ENCODE measurements at places on chromosomes 5 and 9.
A peak's percentile ranks its signal among the peaks of the same experiment; 100 is the strongest.

DNA sequence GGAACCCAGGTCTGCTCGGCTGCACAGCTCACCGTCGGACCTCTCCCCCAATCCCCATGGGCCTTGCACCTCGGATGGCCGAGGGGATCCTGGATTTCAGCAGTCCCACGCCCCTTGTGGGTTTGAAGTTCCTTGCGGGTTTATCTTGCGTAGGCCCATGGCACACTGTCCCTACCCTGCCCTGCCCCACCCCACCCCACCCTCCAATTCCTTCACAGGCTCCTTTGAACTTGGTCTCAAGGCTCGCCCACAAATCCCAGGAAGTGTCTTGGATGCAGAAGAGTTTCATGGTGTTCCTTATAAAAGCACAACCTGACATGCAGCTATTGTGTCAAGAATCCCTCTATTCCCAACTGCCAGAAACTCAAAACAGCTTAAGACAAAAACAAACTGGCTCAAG is 11.2 kb upstream of the SMIM23 start:
- no peak for DNase-seq

GRCh38 chr5:39631958-39632357 is 207.2 kb upstream of the DAB2 start:
- DNase-seq = no peak

- DNase-seq = no peak
Observed at GRCh38 chr9:88738709-88739108, 203.7 kb downstream of the NXNL2 start.

- no peak for DNase-seq
Observed at GRCh38 chr5:60613826-60614225, 86.1 kb downstream of the DEPDC1B start.

GRCh38 chr9:281741-282645 is 67.3 kb downstream of the DOCK8 start:
- peak; percentile 71 for DNase-seq

DNA sequence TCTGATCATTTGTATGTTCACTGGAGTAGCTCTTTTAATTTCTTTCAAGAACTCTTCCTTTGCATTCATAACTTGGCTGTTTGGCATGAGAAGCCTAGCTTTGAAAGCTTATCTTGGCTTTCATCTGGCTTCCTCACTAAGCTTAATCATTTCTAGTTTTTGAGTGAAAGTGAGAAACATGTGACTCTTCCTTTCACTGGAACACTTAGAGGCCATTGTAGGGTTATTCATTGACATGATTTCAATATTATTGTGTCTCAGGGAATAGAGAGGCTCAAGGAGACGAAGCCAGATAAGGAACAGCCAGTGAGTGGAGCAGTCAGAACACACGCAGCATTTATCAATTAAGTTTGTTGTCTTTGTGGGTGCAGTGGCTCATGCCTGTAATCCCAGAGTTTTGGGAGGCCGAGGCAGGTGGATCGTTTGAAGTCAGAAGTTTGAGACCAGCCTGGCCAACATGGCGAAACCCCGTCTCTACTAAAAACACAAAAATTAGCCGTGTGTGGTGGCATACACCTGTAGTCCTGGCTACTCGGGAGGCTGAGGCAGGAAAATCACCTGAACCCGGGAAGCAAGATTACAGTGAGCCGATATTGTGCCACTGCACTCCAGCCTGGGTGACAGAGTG is 98.3 kb downstream of the UGCG start:
- no peak for DNase-seq

DNA sequence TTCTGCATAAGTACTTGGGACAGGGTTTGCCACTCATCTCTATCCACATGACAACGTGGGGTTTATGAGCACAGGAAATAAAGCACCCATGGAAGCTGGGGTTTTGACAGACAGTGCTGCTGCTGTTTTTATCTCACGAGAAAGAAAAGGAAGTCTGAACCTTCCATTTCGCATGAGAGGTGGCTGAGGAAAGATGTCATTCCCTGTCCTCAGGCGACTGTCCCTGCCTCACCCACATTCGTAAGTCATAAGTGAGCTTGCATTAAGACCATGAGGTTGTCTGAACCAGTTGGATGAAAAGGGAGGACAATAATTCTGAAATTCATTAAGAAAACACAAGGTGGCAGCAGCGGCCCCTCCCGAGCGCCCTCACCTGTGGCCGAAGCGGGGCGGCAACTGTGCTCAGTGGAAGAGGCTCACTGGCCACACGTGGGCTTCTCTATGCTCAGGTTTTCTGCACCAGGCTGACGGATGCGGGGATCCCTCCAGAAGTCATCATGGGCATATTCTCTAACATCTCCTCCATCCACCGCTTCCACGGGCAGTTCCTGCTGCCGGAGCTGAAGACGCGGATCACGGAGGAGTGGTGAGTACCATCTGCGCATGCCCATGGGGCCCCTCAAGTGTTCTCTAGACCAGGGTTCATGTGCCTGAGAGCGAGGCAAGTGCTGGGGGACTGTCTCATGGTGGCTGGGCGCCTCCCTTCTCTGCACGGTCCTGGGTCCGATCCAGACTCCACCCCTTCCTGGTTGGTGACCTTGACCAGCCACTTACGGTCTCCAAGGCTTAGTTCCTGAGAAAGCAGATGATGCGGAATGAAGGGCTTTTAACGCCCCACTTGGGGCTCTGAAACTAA is 54.7 kb upstream of the SUSD3 start:
- DNase-seq = peak; percentile 3

- no peak for DNase-seq
Observed at GRCh38 chr5:14714706-14715105, 50.2 kb downstream of the OTULIN start.

DNA sequence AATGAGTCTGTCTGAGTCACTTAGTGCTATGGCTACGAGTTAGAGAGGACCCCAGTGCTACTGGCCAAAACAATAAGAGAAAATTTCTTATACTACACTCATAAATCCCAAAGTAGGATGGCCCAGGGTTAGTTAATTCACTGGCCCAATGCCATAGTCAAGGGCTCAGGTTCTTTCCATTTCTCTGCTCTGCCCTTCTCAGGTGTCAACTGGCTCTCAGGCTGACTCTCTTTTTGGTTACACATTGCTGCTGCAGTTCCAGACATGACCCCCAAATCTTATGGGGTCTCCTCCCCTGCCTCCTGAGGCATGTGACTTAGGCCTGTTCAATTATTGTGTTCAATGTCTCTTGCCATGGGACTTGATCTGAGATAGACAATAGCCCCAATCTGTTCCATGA is 70.4 kb downstream of the ARHGEF37 start:
- no peak for DNase-seq

- peak; percentile 53 for DNase-seq
Observed at GRCh38 chr5:7869474-7870136, 657 bp downstream of the MTRR start.

DNA sequence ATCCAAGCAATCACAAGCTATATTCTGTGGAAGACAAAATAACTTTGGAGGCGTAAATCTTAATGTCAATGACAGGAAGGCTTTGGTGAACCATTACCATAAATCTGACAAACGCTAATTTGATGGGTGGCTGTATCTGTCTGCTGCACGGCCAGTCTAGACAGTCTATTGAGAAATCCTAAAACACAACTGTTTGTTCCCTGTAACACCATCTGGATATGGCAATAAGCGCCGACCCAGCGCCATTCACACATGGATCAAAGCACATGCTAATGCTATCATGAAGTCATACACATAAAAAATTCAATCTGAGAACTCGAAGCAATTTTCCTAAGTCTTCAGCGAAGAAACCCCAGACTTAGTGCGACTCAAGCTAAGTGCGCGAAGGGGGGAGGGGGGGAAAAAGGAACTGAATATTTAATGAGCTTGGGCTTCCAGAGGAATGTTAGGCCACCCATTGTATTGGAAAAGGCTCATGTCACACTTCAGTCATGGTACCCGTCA is 95.1 kb downstream of the ARL15 start:
- DNase-seq = no peak

DNA sequence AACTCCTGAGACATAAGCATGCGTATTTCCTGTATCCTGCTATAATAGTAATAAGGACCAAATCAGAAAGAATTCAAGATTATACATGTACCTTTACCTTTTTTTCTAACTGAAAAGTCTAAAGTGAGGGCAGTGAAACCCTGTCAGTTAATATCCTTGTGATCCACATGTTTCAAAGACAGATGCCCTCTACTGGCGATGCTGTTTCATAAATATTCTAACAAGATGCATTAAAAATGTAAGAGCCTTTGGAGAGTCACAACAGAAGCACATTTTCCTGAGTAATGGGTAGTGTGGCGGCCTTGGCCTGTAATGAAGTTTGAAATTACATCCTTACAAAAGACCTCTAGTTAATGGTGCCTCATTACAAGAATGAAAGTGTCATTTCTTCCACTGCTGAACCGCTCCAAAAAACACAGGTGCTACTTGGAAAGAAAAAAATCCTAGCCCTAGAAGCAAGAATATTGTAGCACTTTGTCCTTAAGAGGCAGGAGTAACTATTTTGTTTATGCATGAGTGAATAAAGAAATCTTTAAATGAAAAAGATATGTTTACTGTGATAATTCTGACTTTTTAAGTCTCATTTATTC is 232.6 kb downstream of the EPB41L4A start:
- peak; percentile 48 for DNase-seq

- DNase-seq = no peak
Observed at GRCh38 chr9:31272456-31273295, 1111.8 kb upstream of the ACO1 start.

GRCh38 chr5:41796061-41796460 is 74.2 kb downstream of the OXCT1 start:
- DNase-seq = no peak

- DNase-seq = no peak
Observed at GRCh38 chr9:26181836-26182235, 503.6 kb upstream of the TUSC1 start.

- DNase-seq = peak; percentile 60
Observed at GRCh38 chr9:123864251-123864650, 65.7 kb downstream of the DENND1A start.

- no peak for DNase-seq
Observed at GRCh38 chr5:141864371-141865370, 13.5 kb downstream of the PCDH1 start.

DNA sequence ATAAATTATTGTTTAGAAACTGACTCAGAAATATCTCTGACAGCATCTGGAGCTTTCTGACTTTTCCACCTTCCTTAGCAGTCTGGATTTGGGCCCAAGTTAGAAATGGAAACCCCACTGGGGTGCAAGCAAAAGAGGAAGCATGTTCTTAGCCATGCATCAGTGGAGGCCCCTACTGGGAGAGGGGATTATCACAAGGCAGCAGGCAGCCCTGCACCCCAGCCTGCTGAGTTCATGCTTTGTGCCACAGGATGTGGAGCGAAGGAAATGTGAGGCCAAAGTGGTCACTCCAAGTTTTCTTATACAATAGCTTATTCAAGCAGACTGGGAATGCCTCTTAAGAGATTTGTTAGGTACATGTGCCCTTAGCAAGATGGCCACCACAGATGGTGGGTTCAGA is 146.5 kb upstream of the TLX3 start:
- DNase-seq = peak; percentile 7

DNA sequence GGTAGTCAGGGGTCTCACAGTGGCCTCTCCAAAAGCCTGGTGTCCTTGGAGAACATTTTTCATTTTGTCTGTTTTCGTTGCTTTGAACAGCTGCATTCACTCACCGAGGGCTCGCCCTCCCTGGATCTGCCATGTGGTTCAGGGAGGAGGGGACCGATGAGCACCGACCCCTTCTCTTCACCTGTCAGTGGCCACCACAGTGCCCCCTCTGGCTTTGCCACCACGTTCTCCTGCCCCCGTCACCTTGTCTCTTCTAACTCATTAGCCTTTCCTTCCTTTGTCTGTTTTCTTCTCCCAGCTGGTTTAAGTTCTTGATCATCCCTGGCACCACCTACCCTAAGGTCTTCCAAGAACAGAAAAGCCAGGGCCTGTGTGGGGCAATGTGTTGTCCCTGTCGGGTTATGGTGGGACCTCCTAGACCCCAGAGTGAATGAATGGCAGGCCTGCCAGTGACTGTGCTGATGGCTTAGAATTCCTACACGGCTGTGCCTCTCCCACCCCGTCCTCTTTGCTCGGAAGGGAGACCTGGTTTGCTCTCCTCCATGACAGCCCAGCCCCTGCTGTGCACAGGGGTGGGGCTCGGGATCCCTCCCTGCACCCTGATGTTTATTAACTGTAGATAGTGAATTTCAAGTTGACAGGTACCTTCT is 90.0 kb downstream of the ANKRD33B start:
- no peak for DNase-seq

DNA sequence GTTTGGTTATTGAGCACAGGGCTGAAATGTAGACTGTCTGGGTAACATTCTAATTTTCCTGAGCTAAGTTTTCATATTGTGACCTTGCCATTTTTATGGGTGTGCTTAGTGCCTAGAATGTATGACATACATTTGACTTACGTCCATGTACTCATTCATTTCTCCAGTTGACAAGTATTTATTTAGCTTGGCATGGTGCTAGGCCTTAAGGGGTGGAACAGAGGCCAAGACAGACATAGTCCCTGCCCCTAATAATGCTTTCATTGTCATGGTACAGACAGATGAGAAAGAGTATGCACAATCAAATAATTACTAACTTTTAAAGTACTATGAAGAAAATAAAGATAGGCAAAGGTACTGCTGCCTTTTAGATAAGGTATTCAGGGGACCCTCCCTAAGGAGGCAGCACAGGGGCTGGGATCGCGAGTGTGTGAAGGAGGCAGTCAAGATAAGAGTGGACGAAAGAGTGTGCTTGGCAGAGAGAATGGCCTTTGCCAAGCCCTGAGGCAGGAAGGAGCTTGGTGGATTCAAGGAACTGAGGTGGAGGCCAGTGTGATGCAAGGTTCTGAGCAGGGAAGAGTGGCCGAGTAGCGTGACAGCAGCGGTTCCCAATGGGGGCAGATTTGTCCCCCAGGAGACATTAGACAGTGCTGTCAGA is 128.0 kb downstream of the PIP5K1B start:
- DNase-seq = no peak

DNA sequence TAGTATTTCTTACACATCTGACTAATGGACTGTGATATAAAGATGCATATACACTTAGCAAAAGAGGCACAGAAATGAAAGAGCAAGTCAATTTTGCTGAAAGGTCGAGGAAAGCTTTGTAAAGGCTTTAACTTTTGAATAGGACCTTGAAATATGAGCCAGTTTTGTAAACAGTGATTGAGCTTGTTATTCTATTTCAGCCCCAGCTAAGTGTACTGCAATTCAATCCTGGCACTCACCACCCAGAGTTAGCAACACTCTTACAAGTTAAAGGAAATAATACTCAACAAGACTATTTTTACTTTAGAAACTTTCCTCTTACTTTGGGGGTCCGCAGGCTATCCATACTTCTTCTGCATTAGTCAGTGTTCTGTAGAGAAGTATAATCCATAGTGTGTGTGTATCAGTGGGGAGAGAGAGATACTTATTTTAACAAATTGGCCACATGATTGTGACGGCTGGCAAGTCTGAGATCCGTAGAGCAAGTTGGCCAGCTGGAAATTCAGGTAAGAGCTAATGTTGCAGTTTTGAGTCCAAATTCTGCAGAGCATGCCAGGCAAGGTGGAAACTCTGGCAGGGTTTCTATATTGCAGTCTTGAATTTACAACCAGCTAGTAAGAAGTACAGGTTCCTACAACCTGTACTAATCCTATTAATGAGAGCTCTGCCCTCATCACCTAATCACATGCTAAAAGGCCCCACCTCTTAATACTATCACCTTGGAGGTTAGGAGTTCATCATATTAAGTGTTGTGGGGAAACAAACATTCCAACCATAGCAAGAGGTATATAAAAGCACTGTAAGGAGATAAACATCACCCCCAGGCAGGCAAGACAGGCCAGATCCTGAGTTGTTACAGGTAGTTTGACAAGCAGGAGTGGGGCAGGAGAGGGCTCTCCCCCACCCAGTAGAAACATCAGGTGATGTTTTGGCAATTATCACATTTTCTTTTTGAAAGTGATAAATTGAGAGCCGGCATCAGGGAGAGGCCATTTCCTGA is 33.6 kb downstream of the IL7R start:
- no peak for DNase-seq

- DNase-seq = no peak
Observed at GRCh38 chr5:149684371-149684770, 45.7 kb upstream of the PPARGC1B start.

Measured in inflammatory macrophage treated with lipopolysaccharide for 1 hour (primary cell).